Omental fat pad (tissue), 4 donors: ENCODE measurements at places on chromosomes 3 and 15.

GRCh38 chr3:53146319-53146891 lies 14.6 kb upstream of the PRKCD start:
- no peak for DNase-seq

GRCh38 chr3:183328164-183328563 lies 75.1 kb downstream of the B3GNT5 start:
- no peak for DNase-seq

DNA sequence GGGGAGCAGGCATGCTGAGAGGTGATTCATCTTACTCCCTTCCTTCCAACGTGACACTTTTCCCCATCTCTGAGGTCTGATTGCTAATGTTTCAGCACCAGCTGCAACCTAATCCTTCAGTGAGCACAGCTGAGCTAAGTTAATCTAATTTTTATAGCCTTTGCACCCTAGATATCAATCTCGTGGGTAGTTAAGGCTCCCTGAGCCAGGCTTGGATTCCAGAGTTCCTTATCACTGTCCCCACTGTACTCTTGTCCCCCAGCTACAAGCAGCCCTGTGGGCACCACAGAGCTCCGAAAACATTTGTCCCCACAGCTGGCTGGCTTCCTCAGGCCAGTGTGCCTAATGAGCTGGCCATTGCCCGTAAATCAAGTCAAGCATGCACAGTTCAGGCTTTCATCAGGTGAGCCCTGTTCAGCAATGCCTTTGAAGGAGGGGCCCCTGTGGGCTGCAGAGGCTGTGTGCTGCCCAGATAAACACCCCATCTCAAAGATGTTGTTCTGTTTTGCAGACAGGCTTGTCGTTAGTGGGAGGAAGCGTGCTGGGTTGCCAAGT lies 376.9 kb upstream of the RASGRP1 start:
- DNase-seq = no peak

DNA sequence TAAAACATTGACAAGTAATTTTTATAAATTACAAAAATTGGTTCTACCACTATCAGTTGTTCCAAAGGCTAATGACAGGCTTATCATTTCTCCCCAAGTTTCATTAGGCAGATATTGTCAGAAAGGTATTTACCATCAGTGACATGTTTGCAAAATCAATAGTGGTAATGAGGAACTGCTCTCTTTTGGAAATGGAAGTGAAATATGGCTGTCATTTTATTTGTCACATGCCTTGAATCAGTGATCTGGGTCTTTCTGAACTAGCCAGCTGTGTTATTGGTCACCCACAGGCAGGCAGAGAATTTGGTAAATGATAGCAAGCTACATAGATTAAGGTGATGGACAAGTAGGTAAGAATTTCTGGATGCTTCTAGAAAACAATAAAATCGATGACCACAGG lies 268.0 kb upstream of the ARHGEF26 start:
- DNase-seq = no peak

DNA sequence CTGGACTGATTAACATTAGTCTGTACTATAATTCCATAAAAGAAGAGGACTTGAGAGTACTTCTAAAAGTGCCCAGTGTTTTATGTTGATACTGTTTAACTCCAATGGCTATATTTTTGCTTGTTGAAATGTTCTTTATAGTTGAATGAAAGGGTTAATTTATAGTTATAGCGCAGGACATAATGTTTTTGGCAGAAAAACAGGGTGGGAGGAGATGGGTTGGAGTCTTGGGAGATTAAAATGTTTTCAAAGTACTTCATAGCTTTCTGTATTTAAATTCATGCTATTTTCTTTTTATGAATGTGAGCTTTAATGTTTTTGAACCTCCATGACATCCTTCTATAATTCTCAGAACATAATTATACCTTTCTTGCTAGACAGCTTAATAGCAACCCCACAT lies 108.2 kb downstream of the CNTN3 start:
- no peak for DNase-seq

- DNase-seq = no peak
Observed at GRCh38 chr15:67803996-67804843, 21.1 kb upstream of the SKOR1 start.

DNA sequence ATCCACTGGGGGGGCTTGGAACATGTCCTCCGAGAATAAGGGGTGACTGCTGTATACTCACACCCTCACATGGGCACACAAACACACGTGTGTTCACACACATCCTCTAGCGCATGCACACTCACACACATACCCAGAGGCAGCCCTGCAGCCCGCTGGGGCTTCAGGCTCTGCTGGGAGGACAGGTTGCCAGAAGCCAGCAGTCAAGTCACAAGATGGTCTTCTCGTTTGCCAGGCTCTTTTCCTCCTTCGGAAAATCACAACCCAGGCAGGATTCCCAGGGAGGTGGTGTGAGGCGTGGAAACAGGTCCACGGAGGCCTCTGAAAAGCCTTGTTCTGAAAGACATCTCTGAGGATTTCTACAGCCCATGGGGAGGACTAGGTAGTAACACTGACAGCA lies 26.8 kb downstream of the MEGF11 start:
- no peak for DNase-seq

- DNase-seq = no peak
Observed at GRCh38 chr3:116265976-116266584, 179.2 kb downstream of the LSAMP start.

GRCh38 chr15:57387564-57388076 lies 11.3 kb downstream of the CGNL1 start:
- no peak for DNase-seq
